ENCODE measurements at places on chromosomes 1 and 21.

- DNase-seq = no peak
Observed at GRCh38 chr1:39238476-39238875, 34.0 kb downstream of the MACF1 start.

GRCh38 chr1:44437107-44437716 lies 32.2 kb downstream of the RNF220 start:
- peak; percentile 34 for DNase-seq

DNA sequence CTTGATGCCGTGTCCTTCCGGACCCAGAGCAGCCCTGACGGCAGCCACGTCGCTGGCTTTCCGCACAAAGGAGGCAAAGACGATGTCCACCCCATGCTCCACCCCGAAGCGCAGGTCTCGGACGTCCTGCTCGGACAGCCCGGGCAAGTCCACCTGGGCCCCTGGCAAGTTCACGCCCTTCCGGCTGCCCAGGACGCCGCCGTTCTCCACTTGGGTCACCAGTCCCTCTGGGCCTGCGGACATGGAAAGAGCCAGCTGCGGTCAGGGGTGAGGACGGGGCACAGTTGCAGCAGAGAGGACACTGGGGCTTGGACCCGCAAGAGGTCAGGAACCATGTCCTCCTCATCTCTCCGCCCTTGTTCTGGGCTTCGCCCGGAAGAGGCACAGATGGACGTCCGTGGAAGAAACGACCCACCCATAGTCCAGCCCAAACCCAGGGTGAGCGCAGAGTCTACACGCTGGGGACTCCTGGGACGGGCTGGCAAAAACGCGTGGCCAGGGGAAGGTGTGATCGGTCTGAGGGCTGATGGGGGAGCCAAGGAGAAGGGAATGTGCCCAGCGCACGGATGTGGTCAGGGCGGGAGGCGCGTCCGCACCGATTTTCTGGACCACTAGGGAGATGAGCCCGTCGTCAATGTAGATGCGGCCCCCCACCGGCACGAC lies 6.6 kb downstream of the PKLR start:
- DNase-seq = no peak

DNA sequence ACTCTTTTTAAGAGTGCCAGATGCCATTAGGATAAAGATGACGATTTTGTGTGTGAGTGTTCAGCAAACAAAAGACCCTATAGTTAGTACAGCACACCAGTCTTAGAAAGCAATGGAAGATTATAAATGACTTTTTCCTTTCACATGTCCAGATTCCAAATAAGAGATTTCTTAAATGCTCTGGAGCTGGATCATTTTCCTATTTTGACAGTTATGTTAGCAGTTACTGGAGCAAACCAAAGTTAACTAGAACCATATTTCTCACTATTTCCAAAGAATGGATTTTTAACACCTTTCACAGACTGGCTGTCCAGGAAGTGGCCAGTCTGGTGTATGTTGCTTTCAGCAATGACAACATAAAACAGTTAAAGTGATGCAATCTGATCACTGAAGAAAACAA lies 905.8 kb upstream of the ADGRL2 start:
- DNase-seq = no peak

DNA sequence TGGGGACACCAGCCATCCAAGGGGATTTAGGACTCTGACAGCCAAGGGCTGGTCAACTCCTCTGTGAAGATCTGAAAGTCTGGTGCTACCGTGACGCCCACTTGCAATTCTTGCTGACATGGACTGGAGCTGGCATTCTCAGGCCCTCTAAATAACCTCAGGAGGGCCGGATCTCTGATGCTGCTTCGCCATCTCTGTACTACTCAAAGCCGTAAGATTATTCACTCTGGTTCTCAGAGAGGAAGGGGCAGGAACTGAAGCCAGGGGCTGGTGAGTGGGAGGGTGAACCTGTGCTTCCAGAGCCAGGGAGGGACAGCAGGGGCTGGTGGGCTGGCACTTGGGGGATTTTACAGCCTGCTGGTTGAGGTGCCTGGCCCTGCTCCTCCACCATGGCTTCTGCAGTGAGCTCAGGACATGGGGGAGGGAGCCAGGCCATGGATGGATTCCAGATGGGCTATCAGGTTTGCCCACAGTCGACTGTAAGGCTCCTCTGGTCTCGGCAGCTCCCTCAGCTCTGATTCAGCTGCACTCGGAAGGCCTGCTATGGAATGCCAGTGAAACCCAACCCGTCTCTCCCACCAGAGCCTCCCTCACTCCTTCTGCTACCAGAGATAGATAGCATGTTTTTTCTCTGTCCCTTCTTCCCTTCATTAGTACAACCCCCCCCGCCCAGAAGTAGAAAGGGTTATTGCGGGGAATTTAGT lies 84.5 kb downstream of the PLXNA2 start:
- no peak for DNase-seq

GRCh38 chr1:67846538-67846937 lies 13.3 kb upstream of the GNG12 start:
- no peak for DNase-seq

All from NCI-H2227 treated with DMSO at 0.1 percent for 48 hours (cell line).